ENCODE measurements at places on chromosomes 4 and X.
A peak's percentile ranks its signal among the peaks of the same experiment; 100 is the strongest.

- DNase-seq, result no peak
Measured at GRCh38 chr4:163382178-163382869, 38.6 kb downstream of the NPY5R start.

DNA sequence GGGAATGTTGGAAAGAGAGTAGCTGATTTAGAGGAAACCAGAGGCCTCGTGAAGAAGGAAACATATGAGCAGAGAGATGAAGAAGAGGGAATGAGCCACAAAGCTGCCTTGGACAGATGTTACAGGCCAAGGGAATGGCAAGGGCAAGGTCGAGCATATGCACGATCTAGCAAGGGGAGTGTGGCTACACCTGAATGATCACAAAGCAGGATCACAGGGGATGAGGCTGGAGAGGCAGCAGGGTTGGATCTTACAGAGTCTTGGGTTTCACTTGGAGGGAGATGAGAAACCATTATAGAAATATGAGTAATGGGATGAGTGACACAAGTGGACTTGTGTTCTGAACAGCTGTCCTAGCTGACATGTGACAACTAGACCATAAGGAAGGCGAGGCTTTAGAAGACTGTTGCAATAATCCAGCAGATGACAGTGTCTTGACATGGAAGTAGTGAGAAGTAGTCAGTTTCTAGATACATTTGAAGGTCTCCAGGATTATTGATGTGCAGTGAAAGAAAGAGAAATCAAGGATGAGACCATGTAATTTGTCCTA, 58.7 kb downstream of the RASGEF1B start:
- no peak for DNase-seq

GRCh38 chrX:130144509-130144908, 21.1 kb downstream of the AIFM1 start:
- no peak for DNase-seq

DNA sequence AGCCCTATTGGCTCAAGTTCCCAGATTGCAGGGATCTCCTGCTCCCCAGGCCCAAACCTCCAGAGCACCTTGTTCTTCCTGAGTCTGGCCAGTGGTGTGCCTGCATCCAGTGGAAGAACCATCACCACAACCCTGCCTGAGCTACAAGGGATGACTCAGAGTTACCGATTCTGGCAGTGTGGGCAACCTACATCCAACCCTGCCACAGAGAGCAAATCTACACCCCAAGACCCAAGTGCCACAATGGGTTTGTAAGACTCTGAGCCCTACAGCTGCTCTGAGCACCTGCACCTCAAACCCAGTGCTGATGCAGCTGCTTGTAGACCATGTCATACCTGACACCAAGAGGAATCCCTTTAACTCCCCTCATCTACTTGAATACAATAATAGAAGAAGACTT, 110.0 kb downstream of the SOWAHB start:
- no peak for DNase-seq

- no peak for DNase-seq
Measured at GRCh38 chr4:23882976-23883531, 6.8 kb downstream of the PPARGC1A start.

DNA sequence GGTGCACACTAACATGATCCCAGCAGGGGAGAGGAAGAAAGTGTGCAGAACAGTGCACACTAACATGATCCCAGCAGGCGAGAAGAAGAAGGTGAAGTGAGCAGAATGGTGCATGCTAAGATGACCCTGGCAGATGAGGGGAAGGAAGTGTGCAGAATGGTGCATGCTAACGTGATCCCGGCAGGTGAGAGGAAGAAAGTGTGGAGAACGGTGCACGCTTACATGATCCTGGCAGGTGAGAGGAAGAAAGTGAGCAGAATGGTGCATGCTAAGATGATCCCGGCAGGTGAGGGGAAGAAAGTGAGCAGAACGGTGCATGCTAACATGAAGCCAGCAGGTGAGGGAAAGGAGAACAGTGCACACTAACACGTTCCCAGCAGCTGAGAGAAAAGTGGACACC, 83.7 kb downstream of the ACOX3 start:
- no peak for DNase-seq

DNA sequence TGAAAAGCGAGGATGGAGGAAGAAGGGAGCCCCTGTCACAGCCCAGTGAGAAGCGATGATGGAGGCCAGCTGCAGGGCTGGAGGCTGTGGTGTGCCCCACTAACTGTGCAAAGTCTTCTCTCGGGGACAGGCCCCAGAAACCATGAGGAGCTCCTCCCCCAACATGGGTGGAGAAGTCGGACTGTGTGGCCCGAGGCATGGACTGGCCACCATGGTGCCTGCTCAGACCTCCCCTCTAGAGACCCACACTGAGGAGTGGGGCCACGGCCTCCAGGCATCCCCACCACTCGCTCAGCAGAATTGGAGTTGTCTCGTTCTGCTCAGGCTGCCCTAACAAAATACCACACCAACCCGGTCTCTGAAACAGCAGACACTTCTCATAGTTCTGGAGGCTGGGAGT, 12.2 kb upstream of the PDE6B start:
- no peak for DNase-seq

- no peak for DNase-seq
Measured at GRCh38 chr4:141971869-141972268, 335.5 kb downstream of the IL15 start.

GRCh38 chr4:17587094-17587822, 10.3 kb downstream of the LAP3 start:
- DNase-seq, result peak; percentile 8

DNA sequence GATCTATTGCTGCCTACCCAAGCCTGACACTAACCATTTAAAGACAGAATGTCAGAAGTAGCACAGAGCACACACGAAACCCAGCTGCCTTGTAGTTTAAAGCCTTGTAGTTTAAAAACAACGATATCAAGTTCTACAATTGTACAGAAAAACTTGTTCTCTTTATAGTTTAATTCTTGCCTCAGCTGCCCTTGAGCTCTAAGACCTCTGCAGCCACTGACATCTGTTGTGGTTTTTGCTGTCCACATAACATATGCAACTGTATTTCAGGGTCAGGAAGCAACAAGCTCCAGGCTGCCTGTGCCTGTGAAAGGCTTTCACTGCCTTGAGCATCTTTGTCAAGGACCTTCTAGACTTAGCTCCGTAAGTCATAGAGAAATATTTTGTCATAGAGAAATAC, 227.2 kb downstream of the SPCS3 start:
- DNase-seq, result no peak

GRCh38 chrX:111270339-111270738, at the start of gene CAPN6:
Gene CAPN6, minus strand, starts transcription at chrX:111270483. Its CDS starts 6,547 bp downstream, at chrX:111263936.
- DNase-seq, result no peak

DNA sequence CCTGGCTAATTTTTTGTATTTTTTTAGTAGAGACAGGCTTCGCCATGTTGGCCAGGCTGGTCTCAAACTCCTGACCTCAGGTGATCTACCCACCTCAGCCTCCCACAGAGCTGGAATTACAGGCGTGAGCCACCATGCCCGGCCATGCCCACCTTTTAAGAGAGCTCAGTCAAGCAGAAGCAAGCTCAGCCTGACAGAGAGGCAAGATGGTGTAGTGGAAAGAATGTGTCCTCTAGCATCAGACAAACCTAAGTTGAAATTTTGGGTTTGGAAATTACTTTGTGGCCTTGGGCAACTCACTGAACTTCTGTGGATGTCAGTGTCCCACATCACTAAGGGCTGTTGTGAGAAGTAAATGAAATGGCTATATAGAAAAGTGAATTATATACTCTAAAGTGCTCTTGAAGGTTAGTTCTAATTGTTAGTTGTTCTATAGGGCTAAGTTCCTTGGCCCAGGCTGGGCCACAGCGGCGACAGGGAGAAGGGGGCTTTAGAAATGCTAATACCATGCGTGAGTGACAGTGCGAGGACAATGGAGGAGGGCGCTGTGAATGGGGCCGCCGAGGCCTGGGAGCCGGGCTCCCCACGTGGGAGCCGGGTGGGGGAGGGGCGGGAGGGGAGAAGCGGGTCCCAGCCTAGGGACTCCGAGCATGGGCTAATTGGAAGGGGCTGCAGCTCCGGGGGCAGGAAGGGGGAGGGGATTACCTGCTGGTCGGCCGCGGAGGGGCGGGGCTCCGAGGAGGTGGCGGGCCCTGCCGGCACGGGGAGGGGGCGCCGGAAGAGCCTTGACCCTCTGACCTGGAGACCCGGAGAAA, 15.6 kb downstream of the PJA1 start:
- no peak for DNase-seq

DNA sequence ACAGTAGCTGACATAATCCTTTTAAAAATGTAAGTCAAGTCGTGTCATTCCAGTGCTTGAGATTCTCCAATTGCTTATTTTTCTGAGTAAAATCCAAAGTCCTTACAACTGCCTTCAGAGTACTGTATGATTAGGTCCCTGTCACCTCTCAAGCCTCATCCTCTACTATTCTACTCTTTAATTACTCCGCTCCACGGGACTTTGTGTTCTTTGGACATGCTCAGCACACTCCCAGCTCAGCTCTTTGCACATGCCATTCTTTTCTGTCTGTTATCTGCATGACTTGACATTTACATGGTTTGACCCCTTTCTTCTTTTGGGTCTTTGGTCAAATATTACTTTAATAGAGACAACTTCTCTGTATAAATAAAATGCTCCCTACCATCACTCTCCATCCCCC, 15.1 kb downstream of the FAM47E start:
- no peak for DNase-seq

DNA sequence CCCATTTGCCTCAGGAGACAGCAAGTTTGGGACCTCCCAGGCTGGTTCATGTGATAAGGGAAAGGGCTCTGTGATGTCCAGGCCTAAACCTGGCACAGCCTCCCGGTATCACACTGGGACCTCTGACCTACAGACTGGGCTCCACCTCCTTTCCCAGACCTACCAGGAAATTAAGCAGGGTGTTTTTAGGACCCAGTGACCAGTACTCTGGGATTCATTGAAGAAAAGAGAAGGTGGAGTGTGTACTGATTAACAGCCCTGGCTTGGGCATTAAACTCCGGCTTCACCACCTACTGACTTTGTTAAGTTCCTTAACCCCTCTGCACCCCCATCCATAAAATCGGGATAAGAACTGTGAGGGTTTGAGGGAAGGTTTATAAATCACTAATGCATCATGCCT, 28.6 kb downstream of the ASB9 start:
- no peak for DNase-seq

DNA sequence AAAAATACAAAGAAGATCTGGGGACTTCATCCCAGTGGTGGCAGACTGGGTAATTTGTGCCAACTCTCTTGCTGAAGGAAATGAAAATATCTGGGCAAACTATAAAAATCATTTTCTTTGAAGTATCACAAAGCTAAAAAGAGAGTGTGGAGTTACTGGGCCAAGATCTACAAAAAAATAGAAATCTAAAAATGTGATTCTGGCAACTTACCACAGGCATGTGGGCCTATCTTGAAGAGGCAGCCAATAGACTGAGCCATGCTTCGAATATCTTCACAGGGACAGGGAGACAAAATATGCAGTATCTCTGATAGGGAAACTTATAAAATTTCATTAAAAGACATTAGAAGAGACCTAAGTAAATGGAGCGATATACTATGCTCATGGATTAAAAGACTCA, 168.8 kb downstream of the RCHY1 start:
- no peak for DNase-seq

DNA sequence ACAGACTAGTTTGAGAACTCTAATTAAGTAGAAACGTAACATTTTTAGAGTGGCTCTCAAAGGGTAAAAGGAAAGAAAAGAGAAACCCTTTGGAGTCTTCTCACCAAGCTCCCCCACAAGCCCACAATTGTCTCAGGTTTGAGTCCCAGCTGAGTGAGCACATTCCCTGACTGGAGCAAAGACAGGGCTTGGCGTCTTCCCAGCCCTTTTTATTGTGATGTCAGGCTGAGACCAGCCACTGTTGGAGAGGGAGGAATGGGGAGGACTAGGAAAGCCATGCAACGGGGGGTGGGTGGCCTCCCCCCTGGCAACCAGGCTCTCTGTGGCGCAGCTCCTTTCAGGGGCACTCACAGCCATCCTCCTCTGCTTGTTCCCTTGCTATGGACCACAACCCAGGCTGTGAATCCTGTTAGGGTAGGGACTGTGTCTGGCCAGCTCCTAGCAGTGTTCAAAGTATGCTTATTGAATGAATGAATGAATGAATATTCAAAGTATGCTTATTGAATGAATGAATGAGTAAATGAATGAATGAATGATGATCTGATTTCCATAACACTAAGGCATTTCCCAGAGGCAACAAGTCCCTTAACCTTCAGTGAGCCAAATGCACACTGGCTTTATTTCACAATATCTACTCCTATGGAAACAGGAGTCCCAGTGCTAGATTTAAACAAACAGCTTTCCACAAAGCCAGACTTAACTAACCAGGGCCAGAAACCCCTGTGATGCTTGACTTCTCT, 413.3 kb downstream of the MID1IP1 start:
- DNase-seq, result no peak

DNA sequence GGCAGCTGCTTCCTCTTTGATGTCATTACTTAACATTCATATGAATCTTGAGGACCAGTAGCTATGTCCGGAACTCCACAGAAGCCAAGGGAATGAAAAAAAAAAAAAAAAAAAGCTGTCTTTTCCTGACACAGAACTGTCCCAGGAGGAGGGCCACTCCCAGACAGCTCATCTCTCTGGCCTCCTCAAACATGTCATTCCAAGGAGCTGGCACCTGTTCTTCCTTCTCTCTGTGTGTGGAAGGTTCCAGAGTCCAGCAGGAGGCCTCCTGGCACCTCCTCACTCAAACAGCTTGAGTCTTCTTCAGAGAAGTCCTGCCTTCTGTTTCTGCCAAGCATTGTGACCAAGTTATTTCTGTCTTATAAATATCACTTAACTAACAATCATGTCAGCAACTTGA, 458.5 kb downstream of the AFF2 start:
- DNase-seq, result no peak

GRCh38 chr4:156390599-156391324, 437.1 kb upstream of the CTSO start:
- no peak for DNase-seq

DNA sequence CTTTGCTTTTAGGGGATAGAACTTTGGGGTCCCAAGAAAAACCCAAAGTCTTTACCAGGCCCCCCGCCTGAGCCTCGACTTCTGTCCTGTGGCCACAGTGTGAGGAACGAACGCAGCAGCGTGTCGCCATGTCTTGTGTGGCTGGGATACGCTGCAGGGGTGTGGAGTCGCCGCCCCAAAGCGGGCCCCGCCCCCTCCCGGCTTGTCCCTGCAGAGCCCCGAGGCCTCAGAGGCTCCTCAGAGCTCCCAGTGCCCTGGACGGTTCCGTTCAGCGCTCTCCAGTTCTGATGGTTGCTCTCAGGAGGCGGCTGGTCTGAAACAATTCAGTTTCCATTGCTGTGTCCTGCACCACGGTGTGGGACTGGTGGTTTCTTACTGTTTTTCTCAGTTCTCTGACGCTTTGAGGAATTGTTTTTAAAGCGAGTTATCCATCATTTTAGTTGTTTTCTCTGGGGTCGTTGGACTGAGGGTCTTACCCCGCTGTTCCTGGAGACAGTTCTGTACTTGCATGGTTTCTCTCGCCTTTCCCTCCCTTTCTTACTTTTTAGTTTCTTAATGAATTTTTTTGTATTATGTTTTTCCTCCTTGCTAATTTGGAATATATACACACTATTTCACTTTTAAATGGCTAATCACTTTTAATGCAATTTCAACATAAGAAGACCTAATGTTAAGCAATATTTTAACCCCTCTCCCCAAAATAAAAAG, 1.6 kb upstream of the IDUA start:
- no peak for DNase-seq

DNA sequence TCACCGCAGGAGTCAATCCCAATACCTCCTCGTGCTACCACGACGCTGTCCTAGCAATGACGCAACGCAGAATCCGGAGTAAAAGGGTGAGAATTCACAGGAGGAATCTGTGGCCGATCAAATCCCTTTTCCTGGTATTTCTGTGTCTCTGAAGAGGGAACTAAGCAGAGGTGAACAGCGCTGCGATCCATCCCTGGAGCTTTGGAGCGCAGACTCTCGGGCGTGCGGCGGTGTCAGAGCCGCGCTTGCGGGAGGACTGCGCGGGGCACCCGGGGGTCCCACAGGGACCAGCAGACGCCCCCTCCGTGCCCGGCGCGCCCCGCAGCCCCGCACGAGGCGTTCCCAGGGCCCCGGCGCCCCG, 17.2 kb upstream of the ZNF718 start:
- no peak for DNase-seq

Measured in C1 segment of cervical spinal cord (tissue), 14 donors.